ENCODE measurements at places on chromosomes 5 and 9.

DNA sequence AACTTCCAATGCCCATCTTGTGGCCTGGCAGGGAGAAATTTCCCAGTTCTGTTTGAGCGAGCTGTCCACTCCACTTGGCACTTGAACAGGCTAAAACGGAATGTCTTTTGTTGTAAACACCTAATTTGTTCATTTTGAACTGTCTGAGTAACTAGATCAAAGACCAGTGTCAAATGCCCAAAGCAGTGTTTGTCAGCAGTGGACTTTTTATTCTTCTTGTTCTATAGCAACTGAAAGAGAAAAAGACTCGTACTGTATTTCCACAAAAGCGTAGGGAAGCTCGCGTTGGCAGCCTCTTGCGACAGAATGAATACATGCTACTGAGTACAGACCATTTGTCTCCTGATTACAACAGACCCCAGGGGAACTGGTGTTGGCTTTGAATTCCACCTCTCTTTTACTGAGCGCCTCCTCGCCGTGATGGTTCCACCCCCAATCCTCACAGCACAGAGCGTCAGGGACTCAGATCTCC is 601.8 kb upstream of the ZNF608 start:
- DNase-seq = no peak

- DNase-seq = no peak
Observed at GRCh38 chr5:28567048-28567447, 1528.7 kb upstream of the CDH9 start.

DNA sequence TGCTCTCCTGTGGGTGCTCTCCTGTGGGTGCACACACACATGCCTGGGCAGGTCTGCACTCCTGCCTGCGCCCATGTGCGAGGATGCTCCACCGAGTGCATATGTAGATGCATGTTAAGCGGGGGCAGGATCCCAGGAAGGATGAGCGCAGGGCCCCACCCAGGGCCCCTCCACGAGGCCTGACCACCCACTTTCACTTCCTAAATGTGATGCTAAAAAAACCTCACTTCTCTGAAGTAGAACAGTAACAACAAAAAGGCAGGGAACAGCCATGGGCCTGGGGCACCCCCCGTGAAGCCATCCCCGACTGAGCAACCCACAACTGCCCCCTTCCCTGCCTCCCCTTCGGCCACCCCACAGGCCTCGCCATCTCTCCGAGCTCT is 48.2 kb upstream of the SARDH start:
- DNase-seq = no peak

- DNase-seq = no peak
Observed at GRCh38 chr9:25537808-25538207, 140.4 kb downstream of the TUSC1 start.

DNA sequence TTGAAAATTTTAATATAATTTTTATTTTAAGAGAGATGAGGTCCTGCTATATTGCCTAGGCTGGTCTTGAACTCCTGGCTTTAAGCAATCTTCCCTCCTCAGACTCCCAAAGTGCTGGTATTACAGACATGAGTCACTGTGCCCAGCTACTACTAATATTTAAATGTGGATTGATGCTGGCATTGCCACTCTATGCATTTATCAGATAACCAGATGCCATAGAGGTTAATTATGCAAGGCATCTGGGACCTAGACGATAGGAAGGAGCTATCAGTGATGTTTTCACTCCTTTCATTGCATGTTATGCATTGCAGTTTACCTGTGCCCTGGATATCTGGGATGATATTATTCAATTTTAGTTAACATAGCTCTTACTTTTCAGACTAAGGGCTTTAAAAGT is 127.0 kb downstream of the RPS23 start:
- DNase-seq = no peak

GRCh38 chr5:148740966-148741742 is 85.3 kb upstream of the ADRB2 start:
- no peak for DNase-seq

- no peak for DNase-seq
Observed at GRCh38 chr5:119178435-119178834, 107.5 kb downstream of the DMXL1 start.

GRCh38 chr9:87263291-87263690 is 234.4 kb upstream of the DAPK1 start:
- no peak for DNase-seq

DNA sequence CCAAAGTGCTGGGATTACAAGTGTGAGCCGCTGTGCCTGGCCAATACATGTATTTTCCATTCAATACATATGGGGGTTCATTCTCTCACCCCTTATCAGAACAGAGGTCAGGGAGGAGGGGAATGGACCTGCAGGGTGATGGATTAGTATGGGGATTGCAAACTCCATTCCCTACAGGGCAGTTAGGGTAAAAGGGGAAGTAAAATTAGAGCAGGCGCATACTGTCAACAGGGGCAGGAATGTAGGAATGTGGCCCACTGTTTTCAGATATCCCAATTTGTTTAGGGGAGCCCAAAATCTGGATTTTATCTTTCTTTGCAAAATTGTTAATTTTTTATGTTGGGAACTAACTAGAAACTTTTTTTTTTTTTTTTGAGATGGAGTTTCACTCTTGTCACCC is 46.4 kb upstream of the SLC44A1 start:
- DNase-seq = no peak

DNA sequence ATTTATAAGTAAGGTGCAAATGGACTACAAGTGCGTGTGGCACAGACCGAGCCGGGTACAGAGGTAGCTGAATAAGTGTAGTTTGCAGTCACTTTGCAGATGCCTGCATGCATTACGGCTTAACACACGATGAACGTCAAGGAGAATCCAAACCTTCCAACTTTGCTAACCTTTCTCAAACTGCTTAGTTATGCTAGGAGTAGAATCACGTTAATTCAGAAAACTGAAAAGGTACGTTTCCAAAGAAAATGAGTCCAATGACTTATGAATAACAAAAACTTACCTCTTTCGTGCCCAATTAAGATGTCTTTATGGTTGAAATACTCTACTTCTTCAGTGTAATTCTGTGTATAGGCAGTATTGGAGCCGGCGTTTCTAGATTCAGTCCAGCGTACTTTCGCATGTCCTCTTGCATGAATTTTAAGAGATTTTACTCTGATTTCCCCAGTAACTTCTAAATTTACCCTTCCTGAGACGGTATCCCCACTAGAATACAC is 539 bp downstream of the ARRDC3 start:
- DNase-seq = no peak

GRCh38 chr9:80410106-80410505 is 838.3 kb downstream of the TLE4 start:
- DNase-seq = no peak

- no peak for DNase-seq
Observed at GRCh38 chr5:53110156-53110555, 599 bp upstream of the MOCS2 start.

Data from stimulated activated CD4-positive, alpha-beta T cell treated with anti-CD3 and anti-CD28 coated beads, TNF-alpha, amount 100 ng/mL, for 48 hours (primary cell).